Head of caudate nucleus (tissue), 42 donors: ENCODE measurements at places on chromosomes 16 and 17.
A peak's percentile ranks its signal among the peaks of the same experiment; 100 is the strongest.

DNA sequence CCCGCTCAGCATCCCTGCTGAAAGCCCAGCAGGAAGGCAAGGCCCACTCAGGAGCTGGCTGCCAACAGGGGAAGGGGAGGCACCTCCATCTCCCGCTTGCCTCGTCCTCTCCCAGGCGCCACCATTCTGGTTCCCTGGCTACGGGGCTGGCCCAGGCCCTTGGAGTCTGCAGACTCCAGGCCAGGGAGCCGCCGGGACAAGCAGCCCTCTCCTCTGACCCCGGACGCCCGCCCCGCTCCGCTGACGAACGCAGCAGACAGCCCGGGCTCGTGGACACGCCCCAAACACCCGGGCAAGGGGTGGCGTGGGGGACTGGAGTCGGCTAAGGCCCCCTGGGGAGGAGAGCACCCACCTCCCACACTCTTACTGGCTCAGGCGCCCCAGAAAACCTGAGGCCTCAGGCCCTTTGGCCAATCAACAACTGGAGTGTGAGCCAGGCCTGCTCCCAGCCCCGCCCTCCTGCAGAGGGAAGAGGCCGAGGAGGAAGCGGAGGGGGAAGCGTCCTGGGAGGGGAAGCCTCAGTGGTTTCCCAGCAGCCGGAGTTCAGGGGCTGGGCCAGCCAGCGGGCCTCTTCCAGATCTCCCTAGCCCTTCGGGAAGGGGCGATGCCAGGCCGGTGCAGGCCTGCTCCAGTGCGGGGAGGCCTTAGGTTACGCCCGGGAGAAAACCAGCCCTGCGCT lies 4.2 kb downstream of the MNT start:
- peak; percentile 47 for DNase-seq

DNA sequence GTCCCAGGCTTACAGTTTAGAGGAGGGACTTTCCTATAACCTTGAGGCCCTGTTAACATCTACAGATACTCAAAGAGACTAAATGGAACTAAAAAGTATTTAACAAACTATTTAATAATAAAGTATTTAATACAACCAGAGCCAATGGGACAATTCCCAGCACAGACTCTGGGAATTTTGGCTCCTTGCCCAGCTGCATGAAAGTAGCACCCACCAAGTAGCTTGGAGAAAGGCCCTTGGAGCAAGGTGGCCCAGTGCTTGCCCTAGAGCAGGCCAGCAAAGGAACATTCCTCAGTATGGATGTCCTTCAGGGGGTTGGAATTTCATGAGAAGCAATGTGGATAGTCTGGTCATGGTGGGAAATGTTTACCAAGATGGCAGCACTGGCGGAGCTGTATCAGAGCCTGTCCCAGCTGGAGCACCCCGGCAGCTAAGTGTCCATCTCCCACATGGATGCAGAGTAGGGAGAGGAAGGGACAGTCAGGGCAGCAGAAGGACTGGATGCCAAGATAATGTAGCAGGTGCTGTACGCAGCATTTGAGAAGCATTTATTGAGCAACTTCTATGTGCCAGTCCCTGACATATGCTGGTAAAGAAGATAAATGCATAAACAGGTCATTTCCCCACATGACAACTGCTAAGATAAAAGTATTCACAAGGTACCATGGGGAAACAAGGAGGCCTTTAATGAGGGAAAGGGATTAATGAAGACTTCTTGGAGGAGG lies 5.2 kb upstream of the SMARCD2 start:
- no peak for DNase-seq

- no peak for DNase-seq
Measured at GRCh38 chr17:2724784-2725164, 13.2 kb upstream of the CLUH start.

GRCh38 chr17:77033892-77034404 lies 106.8 kb upstream of the SEC14L1 start:
- no peak for DNase-seq

GRCh38 chr16:5175266-5175665 lies 77.7 kb upstream of the EEF2KMT start:
- peak; percentile 41 for DNase-seq

- DNase-seq: peak; percentile 55
Measured at GRCh38 chr16:70267516-70267915, 15.8 kb upstream of the EXOSC6 start.

- DNase-seq: peak; percentile 51
Measured at GRCh38 chr17:1473841-1474240, 17.8 kb upstream of the CRK start.

GRCh38 chr17:560432-560873 lies 154.2 kb downstream of the VPS53 start:
- DNase-seq: no peak

GRCh38 chr17:11935734-11936406 lies 61.4 kb downstream of the ZNF18 start:
- peak; percentile 75 for DNase-seq

DNA sequence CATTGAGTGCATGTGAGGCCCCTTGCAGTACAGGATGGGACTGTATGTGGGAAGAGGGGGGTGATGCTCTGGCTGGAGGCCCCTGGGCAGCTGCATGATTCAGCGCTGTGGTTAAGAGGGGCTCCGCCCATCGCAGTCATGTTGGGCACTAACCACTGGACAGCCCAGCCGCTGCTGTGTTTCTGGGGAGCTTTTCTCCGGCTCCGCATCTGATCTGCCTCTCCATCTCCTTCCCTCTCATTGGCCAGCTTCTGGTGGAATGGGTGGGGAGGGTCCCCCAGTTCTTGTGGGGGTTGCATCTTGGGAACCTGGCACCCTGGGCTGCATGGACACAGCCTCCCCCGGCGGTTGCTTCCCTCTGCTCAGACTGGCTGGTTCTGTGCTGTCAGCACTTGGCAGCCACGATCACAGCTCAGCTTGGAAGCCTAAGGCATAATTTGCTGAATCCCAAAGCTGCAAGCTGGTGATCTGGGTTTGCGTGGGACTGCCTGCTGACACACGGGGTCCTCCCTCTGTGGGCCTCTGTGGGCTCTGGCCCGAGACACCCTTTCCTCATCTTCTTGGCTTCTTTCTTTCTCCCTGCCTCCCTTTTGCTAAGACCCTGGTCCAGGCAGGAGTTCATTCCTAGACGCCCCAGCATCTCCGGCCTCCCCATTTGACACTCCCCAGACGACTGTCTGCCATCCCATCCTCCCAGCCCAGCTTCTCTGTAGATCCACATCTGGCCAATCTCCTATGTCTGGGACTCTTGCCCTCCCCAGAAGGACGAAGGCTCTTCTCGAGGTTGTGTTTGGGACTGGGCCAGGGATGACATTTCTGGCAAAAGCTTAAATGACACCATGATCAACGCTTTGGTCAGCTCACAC lies 168.3 kb downstream of the SEC14L1 start:
- DNase-seq: no peak

DNA sequence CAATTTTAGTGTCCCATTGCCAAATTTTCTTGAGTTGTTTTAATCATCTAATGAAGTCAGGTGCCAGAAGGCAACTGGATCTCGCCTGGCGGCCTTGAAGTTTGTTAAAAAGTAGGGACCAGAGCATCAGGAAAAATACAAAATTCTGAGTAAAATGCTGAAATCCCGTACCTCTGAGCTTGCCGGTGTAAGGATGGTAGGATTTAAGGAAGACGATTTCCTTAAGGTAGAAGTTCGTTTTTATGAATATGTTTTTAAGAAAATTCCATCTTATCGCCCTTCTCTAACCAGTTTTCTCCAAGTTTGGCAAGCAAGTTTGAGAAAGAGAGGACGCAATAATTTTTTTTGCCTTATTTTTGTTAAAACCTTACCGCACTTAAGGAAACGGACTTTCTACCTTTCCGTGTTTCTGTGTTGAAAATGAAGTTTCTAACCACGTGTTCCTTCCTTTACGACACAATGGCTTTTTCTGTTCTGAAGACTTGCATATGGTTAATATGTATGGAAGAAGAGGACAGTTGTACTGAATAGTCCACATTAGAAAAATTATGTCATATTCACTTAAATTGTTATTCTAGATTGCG lies 748 bp downstream of the ATF7IP2 start:
- no peak for DNase-seq
